ENCODE measurements at places on chromosomes 4 and X.

DNA sequence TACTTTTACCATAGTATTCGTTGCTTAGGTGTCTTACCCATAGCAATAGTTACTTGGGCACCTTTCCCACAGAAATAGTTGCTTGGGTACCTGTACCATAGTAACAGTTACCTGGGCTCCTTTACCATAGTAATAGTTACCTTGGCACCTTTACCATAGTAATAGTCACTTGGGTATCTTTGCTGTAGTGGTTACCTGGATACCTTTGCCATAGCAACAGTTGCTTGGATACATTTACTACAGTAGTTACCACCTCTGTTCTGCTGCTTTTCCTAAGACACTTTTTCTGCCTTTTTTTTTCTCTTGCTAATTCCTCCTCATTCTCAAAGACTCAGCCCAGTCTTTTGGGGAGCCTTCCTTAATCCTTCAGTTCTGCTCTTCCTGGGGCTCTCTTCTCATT is 272.8 kb upstream of the PUDP start:
- DNase-seq, result no peak

DNA sequence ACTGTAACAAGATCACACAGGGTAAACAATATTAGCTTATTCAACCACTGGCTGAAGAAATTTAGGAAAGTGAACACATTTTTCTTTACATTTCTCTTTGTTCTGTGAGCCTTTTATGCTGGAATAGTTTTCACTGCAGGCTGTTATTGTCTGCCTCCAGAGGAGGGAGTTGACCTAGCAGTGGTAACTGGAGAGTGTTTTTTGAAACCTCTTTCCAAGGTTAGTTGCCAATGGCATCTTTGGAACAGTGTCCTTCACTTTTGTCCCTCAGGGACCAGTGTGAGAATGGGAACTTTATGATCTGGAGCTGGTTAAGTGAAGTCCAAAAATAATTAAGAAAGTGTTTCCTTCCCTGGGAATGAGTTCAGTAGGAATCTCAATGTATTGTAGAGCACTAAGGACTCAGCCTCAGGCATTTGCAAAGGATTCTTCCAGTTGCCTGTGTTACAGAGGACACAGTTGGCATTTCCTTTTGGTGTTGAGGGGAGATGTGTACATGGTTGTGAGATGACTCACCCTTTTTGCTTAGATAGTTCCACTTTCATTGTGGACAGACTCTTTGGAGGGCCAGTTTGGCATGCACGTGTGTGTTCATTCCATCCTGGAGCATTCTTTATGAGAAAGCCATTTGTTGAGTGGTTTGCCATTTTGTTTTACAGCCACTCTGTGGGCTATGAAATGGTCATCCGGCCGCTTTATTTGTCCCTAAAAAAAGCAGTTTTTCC is 61.3 kb downstream of the AR start:
- no peak for DNase-seq

DNA sequence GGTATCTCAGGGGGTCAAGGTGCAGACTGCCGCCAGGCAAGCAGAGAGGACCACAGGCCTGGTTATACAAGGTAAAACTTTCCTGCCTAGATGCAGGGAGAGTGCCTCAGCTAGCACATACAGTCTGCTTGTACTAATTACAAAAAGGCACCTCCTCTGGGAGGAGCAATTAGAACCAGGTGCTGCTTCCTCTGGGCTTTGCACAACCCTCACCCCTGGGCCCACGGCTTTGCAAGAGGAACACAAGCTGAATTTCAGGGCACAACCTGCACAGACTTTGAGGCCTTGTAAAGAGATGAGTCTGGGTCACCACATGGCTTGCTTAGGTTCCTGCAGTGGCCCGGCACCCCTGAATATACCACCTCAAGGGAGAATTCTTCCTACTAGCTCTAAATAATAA is 9.2 kb upstream of the CITED1 start:
- no peak for DNase-seq

DNA sequence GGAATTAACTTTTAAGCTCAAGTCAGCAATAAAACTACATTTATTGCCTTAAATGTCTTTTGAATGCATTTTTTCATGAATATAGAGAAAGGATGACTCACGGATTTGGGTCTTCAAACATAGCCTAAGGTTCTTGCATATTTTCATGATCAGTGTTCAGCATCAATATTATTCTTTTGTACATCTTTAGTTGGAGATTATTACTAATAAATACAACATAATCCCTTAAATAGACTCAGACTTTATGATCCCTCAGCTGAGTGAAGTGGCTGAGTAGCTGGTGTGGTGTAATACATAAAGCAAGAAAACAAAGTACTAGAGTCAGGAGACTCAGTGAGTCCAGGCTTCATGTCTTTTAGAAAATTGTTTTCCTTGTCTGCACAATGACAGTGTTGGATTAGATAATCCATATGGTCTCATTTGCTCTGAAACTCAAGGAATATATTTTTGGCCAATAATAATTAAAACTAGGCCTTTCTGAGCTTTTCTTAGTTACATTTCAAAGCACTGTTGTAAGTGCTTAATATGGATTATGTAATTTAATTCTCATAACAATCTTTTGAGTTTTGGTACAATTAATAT is 78.3 kb upstream of the UNC5C start:
- no peak for DNase-seq

DNA sequence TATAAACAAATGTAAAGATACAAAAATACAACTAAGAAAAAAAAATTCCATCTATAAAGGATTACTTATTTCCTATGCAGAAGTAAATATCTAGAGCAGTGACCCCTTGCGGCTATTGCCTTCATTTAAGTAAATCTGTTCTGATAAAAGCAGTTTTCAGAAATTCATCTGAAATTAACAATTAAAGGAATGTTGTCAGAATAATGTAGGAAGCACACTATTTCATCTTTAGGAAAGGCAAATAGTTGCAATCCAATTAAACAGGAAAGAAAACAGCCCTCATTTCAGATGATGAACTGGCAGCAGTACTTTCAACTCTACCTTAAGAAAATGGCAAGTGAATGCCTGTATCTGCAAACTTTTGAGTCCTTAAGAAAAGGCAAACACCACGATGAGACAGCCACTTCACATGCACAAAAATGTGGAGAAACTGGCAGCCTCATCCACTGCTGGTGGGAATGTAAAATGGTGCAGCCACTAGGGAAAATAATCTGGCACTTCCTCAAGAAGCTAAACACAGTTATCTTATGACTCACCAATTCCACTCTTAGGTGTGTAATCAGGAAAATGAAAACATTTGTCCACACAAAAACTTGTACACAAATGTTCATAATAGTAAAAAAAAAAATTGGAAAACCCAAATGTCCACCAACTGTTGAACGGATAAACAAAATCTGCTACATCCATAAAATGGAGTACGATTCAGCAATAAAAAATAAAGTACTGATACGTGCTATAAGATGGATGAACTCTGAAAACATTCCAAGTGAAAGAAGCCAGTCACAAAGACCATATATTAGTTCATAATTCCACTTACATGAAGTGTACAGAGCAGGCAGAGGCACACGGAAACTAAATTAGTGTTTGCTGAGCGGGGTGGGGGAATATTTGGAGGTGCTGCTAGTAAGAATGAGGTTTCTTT is 2.0 kb upstream of the THAP9 start:
- DNase-seq, result no peak

GRCh38 chrX:41167888-41168287 is 82.6 kb downstream of the USP9X start:
- DNase-seq, result no peak

- DNase-seq, result no peak
These were observed 8.0 kb upstream of the CDKN2AIP start for GRCh38 chr4:183436417-183436816.

DNA sequence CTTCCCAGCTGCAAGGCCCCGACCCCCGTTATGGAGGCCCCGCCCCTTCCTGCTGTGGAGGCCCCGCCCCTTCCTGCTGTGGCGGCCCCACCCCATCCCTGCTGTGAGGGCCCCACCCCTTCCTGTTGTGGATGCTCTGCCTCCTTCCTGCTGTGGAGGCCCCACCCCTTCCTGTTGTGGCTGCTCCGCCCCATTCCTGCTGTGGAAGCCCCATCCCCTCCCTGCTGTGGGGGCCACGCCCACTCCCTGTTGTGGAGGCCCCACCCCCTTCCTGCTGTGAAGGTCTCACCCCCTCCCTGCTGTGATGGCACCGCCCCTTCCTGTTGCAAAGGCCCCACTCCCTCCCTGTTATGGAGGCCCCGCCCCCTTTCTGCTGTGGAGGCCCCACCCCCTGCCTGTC is 104.9 kb upstream of the PSAPL1 start:
- peak; percentile 50 for DNase-seq

- DNase-seq, result no peak
These were observed 1310.3 kb downstream of the RPA4 start for GRCh38 chrX:98194036-98194435.

GRCh38 chrX:39144956-39145355 is 343.7 kb downstream of the MID1IP1 start:
- DNase-seq, result no peak

GRCh38 chr4:152255437-152255836 is 280.5 kb downstream of the FBXW7 start:
- DNase-seq, result no peak

DNA sequence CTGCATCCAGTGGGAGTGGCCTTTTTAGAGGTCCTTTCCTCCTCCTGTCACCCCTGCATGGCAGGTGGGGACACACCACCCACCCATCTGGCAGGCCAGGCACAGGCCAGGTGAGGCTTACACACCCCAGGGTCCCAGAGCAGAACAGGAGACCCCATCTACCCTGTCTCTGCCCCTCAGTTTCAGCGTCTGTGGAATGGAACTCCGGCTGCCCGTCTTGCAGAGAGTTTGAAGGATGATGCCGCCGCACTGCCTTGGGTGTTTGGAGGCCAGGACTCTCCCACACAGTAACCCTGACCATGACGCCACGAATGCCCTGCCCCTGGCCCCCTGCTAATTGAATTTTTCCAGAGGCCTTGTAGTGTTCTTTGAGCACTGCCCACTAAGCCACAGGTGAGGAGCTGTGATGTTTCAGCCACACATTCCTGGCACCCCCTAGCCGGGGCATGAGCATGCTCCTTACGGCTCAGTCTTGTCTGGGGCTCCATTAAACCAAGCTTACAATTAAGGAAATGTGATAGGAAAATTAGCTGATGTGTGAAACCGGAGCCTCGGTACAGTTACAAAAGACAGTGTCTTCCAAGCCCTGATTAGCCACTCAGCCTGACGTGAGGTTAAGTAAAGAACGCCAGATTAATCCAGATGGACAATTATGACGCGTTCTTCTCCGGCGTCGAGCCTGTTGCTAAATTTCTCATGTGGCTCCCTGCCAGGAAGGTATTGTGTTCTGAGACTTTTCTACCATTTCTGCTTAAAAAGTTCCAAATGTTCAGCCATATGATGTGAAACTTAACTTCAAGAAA is 39.3 kb downstream of the HMX1 start:
- no peak for DNase-seq

DNA sequence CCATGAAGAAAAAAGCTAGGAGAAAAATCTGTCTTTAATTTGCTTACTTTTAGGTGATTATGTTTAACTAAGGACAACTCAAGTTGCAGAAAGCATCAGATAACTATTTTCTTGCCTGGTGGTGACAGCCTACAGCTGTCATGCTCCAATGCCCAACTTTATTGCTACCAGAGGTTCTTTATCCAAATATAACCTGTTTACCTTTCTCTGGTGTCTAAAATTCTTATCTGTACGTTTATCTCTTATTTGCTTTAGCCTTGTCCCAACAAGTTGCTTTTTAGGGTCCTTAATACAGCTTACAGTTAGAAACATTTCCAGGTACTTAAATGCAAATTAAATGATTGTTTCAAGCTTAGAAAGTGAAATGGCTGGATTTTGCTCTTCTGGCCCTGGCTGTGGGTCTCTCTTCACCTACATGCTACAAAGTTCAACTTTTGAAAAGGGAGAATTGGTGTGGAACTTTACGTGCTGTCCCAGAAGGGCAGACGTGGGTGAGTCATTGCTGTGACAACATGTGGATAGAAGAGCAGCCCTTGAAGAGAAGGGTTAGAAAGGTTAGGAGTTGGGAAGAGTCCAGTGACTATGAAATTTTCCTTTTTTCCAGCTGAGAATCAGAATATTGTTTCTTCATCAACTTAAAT is 60.7 kb downstream of the HPGD start:
- no peak for DNase-seq

- DNase-seq, result no peak
These were observed 44.5 kb upstream of the ZBTB33 start for GRCh38 chrX:120205816-120206753.

GRCh38 chr4:156378033-156378665 is 424.5 kb upstream of the CTSO start:
- peak; percentile 22 for DNase-seq

- no peak for DNase-seq
These were observed 1.6 kb downstream of the SHISA3 start for GRCh38 chr4:42398871-42399331.

GRCh38 chrX:153816831-153817690 is 13.3 kb downstream of the PDZD4 start:
- no peak for DNase-seq

- DNase-seq, result no peak
These were observed 83.7 kb downstream of the HTRA3 start for GRCh38 chr4:8353158-8353669.

GRCh38 chr4:10893395-10893794 is 208.8 kb upstream of the CLNK start:
- DNase-seq, result peak; percentile 5

GRCh38 chr4:78553529-78554060 is 2.0 kb downstream of the ANXA3 start:
- no peak for DNase-seq

GRCh38 chr4:10535912-10536311 is 78.7 kb upstream of the ZNF518B start:
- DNase-seq, result no peak

DNA sequence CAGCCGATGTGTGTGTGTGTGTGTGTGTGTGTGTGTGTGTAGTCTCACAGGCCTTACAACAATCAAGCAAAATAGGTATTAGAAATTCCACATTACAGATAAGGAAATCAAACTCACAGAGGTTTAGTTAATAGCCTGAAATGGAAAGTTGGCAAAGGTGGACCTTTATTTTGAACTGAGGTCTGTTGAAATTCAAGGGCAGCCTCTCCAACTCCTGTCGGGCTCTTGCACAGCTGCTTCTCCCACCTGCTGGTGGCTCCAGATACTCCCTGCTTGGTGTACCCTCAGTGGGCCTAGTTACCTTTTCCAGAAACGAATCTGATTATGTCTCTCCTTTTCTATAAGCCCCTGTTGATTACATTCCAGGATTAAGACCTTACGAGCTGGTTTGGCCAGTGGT is 195.9 kb downstream of the MGST2 start:
- no peak for DNase-seq

DNA sequence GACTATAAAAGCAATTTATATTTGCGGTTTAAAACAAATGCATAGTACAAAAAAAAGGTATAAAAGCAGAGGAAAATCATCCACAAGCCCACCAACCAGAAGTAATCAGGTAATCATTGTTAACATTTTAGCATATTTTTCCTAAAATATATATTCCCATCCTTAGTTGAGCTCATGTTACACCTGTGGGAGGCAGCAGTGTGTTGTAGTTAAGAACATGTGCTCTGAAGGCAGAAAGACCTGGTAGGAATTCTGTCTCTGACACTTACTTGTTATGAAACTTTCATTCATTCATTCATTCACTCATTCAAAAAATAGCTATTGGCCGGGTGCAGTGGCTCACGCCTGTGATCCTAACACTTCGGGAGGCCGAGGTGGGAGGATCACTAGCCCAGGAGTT is 15.4 kb upstream of the CDKL5 start:
- DNase-seq, result no peak

Data from GM12891 (cell line).